ENCODE measurements at places on chromosomes 4 and X.
A peak's percentile ranks its signal among the peaks of the same experiment; 100 is the strongest.

DNA sequence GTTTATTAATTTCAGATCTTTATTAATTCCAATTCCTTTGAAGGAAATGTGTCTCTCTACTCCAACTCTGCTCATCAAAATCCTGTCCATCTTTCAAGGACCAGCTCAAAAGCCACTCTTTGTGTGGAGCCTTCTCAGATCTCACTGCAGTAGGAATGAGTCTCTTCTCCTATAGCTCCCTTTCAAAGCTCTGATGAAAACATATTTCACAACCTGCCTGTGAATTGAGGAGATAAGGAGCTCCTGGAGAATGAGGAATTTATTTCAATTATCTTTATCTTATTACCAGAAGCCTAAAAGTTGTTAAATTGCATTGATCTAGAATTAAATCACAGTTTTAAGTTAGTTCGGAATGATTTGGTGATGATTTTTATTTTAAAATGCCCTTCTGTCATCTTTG lies 92.6 kb upstream of the TRPC3 start:
- DNase-seq = no peak

GRCh38 chr4:147482281-147482680 lies 1.4 kb downstream of the EDNRA start:
- DNase-seq = no peak

DNA sequence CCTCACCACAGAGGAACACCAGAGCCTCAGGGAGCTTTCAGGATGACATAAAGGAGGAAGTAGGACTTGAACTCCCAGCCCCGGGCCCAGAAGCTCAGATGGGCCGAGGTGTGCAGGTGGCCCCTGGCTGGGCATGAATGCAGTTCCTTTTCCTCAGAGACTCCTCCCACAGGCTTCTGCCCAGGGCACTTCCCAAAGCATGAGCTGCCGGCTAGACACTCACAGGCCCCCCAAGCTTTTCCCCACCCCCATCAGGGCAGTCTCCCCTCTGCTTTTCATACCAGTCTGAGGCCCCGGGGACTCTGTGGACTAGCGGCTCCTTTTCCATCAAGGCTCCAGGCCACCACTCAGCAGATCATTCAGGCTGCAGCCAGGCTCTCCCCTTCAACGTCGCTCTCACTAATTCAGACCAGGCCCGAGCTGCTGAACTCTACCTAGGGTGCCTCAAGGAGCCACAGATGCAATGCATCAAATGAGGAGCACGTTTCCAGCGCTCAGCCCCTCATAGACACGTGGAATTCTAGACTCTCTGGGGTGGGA lies 36.9 kb downstream of the HMX1 start:
- no peak for DNase-seq

DNA sequence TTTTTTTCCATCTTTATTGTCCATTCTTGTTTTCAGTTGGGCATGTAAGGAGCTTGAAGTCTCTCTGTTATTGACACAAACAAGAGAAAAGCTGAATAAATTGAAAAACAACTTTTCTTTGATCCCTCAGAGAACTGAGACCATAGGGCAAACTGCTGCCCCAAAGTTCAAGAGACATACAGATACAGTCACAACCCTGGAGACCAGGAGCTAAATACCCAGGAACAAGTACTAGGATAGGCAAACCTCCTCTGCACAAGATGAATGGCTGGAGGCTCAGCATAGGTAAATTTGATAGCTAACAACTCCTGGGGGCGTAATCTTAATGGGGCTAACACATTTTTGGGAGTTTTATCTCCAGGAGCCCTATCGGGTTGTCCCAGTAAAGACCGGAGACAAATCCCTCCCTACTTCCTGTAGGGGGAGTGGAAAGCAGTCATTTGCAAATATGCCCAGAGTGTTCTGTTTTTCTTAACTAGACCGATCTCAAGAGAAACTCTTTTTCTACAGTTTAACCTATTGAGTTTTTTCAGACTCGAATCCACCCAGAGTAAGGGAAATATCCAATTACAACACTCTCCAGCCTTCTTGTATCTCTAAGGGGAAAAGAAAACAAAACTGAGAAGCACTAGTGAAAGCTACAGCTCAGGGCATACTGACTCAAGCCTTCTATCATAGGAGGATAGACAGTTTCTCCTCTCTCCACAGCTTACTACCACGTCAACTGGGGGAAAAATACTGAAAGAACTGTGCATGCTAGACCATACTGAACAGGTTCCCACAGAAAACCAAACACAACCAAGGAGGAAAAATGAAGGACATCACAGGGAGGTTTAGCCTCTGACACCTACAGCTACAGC lies 23.1 kb downstream of the MAGEA8 start:
- peak; percentile 19 for DNase-seq

DNA sequence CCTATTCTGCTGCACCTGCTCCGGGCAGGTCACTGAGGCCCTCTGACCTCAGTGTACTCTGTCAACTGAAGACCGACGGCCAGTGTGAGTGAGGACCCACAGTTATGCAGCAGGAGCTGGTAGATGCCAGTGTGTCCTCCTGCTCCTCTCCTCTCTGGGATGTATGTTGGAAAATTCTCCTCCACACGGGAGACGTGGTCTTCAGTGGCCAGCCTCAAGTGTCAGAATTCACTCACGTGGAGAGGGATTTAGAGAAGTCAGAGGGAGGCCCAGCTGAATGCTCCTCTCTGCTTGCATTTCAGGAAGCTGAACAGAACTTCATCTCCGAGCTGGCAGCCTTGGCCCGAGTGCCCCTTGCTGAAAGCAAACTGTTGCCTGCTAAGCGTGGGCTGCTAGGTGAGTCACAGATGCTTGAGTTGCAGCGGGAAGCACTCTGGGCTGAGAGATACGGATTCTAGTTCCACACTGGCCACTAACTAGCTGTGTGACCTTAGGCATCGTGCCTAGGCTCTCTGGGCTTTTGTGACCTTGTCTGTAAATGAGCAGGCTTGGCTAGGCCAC lies 83.6 kb downstream of the CRMP1 start:
- no peak for DNase-seq

DNA sequence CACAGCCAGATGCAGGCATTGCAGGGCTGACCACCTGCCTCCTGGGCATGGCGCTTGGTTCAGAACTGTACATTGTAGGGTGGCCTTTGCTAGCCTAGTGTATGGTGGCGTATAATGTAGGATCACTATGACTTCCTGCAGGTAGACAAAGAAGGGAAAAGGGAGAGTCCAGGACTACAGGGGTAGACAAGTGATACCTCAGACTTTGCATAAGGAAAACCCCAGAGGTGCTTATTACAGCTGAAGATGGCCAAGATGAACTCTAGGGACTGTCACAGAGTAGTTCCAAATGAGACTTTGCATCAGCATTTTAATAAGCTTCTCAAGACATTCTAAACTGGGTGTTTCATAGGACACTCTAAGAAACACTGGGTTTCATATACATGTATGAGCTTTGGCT lies 116.4 kb upstream of the PUDP start:
- no peak for DNase-seq

DNA sequence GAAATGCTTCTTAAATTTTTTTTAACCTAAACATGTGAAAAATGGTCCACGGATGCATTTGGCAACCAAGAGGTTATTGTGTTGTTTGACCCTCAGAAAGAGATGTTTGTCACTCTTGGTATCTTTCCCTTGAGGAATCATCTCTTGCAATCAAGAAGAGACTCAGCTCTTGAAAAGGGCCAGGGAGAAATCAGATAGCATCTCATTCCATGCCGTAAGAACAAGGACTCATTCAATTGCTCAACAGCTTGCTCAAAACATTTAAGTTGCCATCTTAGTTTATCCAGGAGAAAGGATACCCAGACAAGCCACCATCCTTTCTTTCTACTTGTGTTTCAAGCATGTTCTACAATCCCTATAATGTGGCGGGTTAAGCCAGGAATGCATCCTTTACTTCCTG lies 209.5 kb upstream of the LNX1 start:
- no peak for DNase-seq

DNA sequence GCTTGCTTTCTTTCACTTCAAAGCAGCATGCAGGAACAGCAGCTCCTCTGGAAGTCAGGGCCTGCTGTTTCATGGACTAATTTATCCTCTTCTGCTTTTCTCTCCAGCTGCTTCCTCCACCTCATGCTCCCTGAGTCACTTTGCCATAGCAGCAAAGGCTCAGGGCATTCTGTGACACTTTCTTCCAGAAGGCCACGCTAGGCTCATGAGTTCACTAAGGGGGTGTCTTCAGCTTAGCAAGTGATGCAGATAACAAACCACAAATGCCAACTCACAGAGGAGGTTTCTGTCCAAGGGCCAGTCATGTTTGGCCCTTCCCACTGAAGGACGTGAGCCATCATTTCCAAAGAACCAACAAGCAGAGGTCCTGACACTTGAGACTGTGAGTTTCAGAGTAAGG lies 200.2 kb downstream of the ADGRA3 start:
- DNase-seq = peak; percentile 5

DNA sequence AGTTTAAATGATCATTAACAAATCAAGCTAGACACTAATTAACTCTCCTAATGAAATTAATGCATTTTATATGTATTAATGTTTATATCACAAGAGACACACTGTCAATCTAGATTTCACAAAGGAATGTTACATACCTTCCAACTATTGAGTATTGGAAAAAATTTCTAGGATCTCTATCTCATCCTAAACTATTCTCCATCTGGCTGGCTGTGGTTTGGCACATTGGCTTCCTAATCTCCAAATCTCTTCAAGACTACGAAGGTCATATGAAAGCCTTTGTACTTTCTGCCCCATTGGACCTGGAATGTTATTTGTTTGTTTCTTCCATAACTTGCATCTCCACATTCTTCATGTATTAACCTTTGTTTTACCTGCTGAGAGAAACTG lies 1160.0 kb downstream of the ADGRL3 start:
- DNase-seq = no peak

DNA sequence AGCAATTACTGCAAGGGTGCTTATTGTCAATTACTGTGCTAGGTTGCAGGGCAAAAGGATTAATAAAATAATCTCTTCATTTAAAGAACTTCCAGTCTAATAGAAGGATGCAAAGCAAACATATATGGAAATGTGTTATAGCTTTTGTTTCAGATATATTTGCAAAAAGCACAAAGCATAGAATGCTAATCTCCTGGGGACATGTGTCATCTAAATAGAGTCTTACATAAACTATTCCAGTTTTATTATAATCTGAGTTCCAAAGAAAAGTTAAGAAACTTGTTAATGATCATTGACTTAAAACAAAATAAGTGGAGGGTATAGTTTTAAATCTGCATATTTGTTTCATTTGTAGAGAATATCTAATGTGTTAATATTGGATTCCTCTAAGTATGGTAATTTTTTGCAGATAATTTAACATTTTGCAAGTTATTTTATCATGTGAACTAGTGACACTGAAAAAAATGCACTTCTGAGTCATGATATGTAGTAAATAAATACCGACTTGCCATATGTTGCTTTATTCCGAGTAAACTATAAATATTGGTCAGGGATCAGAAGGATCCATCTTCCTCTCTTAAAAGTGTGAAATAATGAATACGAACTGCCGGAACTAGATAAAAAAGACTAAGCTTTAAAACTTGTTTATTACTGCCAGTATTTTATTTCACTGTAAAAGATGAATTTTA lies 231.9 kb upstream of the FAT4 start:
- DNase-seq = no peak

- no peak for DNase-seq
Measured at GRCh38 chr4:141028024-141028529, 105.2 kb downstream of the RNF150 start.

DNA sequence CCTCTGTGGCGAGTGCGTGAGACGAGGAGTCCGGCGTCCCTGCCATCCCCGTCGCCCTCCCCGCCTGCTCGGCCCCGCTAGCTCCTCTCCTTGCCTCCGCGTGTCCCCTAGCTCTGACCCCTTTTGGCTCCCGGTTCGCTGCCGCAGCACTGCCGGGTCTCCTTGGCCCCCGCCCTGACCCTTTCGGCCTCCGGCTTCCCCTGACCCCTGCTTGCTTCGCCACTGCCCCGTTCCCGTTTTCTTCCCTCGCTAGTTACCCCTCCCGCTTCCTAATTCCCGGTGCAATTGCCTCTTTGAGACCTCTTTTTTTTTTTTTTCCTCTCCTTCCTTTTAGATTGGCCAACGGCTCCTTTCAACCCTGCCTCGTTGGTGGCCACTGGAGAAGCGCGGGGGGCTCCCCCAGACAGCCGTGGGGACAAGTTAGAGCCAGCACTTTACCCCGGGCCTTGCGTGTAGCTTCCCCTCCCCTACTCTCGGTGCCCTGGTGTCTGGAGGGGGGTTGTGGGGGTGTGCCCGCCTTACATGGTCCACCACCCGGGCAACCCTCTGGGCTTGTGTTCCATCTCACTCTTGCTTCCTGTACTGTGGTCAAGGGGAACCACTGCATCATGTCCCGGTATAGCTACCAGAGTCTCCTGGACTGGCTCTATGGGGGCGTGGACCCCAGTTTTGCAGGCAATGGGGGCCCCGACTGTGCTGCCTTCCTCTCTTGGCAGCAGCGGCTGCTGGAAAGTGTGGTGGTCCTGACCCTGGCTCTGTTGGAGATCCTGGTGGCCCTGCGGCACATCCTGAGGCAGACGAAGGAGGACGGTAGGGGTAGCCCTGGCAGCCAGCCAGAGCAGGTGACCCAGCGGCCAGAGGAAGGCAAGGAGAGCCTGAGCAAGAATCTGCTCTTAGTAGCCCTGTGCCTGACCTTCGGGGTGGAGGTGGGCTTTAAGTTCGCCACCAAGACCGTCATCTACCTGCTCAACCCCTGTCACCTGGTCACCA lies 548 bp downstream of the TMEM164 start:
- DNase-seq = no peak

GRCh38 chrX:132443196-132444135 lies 45.4 kb downstream of the MBNL3 start:
- DNase-seq = no peak

- no peak for DNase-seq
Measured at GRCh38 chr4:181956512-181956911, 286.7 kb upstream of the TENM3 start.

DNA sequence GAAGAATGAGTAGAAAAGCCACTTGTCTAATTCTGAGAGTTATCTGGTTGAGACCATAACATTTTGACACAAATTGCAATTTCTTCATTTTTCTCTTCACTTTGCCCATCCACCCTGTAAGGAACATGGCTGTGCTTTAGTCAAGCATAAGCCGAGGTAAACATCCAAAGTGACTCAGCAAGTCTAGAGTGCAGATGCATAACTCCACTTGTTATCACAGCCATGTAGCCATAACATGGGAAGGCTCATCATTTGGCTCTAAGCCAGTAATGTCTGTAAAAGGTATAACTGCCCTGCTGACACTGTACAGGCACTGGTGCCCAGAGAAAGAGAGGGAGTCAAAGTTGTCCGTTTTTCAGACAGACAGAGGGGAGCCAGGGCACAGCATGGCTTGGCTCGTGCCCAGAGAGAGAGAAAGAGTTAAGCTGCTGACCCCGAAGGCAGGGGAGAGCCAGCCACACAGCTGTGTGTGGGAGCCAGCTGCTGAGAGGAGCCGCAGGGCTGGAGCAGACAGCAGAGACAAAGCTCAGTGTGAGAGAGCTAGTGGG lies 76.9 kb upstream of the EXOC1L start:
- peak; percentile 36 for DNase-seq

GRCh38 chr4:145614233-145614610 lies 5.0 kb upstream of the MMAA start:
- DNase-seq = no peak

DNA sequence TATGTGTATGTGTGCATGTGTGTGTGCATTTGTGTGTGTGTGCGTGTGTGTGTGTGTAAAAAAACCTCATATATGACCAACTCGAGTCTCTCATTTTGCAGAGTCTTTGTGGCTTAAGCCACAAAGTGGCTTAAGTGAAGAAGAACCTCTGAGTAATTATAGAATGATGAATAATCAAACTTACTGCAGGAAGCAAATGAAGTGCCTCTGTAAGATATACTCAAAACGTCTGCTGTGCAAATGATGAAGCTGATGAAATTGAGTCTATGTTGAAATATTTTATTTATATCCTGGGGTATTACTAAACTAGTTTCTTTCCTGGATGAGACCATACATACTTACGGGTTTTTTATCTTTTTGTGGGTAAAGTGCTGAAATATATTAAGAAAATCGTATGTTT lies 1198.7 kb downstream of the PCDH7 start:
- DNase-seq = no peak

Data from hepatocyte (in vitro differentiated cells).